ENCODE measurements at places on chromosomes 1 and 21. TPM values are rescaled to one million over a fixed set of nuclear protein-coding genes. Genes with fewer than 3 reads are reported as not detected.

The MAP10 gene
- 1.5 TPM for total RNA-seq

The F13B gene
- not detected for total RNA-seq

The SELE gene
- not detected for total RNA-seq

The KPRP gene
- not detected for total RNA-seq

The SLAMF7 gene
- total RNA-seq, result not detected

The MMP23B gene
- total RNA-seq, result 0.73 TPM

Data from subcutaneous preadipocyte (primary cell).